Mesothelial cell of epicardium (in vitro differentiated cells): ENCODE measurements at places on chromosomes 13 and 19. TPM values are rescaled to one million over a fixed set of nuclear protein-coding genes. Genes with fewer than 3 reads are reported as not detected.

DNA sequence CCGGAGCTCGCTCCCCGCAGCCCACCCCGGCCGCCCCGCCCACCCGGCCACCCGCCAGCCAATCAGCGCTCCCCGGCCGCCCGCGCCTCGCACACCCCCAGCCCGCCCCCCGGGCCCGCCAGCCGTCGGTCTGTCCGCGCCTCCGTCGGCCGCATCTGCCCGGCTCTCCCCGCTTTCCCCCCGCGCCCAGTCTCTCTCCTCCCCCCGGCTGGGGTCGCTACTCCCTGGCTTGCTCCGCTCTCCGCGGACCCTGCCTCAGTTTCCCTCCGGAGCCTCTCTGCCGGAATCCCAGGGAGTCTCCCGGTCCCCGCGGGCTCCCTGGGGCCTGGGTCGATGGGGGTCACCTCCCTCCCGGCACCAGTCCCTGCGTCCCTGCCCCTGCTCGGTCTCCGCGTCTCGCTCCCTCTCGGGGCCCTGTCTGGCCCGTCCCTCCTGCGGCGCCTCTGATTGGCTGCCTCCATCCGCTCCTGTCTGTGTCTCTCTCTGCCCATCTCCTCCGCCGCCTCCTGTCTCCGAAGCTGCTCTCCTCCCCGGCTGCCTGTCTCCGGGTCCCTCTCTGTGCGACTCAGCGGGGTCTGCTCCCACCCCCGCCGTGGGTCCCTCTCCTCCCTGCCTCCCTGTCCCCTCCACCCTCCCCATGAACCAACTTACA lies 484 bp downstream of the IL11 start:
- H3K4me1 ChIP-seq = peaks cover 32% of the 10 kb centered on the region
- peak overlapping the region; percentile 72 for H3K4me3 ChIP-seq
- H3K27me3 ChIP-seq = peaks cover 39% of the 10 kb centered on the region
- DNase-seq = no peak
- peaks cover 2% of the 10 kb centered on the region for H3K36me3 ChIP-seq

DNA sequence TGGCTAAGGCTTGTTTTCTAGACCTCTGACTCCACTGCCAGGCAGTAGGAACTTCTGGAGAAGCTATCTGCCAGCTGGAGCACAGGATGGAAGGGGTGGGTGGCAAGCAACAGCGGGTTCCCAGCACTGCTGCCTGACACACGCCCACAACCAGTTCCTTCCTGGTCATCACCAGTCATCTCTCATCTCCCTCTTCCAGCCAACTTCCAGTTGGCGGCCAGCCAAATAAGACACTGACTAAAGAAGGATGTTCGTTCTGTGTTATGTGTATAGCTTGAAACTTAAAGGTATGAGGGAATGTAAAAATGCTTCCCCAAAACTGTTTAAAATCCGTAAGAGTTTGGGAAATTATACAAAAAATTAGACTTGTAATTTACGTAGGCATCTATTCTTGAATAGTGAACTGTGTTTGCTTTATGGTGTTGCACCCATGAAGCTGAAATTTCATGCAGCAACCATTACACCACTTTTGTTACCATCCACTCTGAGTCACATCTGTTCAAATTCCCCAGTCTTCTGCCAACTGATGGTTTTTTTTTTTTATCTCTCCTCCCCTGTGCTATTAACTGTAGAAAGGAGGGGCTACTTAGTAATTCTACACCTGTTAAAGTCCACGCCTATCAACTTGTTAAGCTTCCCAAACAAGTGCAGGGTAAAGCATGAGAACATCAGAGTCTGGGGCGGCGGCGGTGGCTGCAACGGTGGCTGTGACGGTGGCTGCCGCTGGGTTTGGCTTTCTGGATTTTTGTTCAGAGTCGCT lies 86.2 kb upstream of the FRY start:
- H3K27ac ChIP-seq = peak overlapping the region; percentile 86
- H3K36me3 ChIP-seq = no peaks in the 10 kb centered on the region
- peak; percentile 23 for DNase-seq
- peaks cover 36% of the 10 kb centered on the region for H3K4me1 ChIP-seq

DNA sequence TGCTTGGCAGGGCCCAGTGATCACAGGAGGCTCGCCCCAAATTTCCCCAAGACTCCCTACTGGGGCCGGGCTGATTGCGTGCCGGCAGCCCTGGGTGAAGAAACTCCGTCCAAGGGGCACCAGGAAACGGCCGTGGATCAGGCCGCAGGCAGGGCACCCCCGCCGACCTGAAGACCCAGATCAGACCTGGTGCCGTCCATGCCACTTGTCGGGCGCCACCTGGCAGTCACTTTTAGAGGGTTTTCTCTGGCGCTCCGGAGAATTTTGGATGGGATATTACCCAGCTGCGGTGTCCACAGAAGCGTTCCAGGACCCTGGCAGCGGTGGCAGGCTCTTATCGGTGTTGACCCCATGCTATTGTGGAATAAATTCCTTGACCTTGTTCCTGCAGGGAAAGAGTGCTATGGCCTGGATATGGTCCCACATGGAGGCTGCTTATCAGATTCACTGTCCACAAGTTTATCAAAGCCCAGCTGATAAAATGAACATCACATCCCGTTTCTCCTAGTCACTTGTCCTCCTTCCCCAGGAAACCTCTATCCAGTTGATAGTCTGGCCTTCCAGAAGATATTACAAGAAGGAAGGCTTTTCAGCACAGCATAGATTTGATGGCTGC lies 38.2 kb downstream of the IGFL2 start:
- H3K4me3 ChIP-seq = no peak overlapping the region
- H3K36me3 ChIP-seq = no peaks in the 10 kb centered on the region
- H3K27ac ChIP-seq = peak overlapping the region; percentile 37

GRCh38 chr19:13189600-13189999 lies 39.4 kb downstream of the IER2 start:
- no peak overlapping the region for H3K27ac ChIP-seq
- H3K4me3 ChIP-seq = no peak overlapping the region
- H3K36me3 ChIP-seq = no peaks in the 10 kb centered on the region
- H3K4me1 ChIP-seq = no peaks in the 10 kb centered on the region

DNA sequence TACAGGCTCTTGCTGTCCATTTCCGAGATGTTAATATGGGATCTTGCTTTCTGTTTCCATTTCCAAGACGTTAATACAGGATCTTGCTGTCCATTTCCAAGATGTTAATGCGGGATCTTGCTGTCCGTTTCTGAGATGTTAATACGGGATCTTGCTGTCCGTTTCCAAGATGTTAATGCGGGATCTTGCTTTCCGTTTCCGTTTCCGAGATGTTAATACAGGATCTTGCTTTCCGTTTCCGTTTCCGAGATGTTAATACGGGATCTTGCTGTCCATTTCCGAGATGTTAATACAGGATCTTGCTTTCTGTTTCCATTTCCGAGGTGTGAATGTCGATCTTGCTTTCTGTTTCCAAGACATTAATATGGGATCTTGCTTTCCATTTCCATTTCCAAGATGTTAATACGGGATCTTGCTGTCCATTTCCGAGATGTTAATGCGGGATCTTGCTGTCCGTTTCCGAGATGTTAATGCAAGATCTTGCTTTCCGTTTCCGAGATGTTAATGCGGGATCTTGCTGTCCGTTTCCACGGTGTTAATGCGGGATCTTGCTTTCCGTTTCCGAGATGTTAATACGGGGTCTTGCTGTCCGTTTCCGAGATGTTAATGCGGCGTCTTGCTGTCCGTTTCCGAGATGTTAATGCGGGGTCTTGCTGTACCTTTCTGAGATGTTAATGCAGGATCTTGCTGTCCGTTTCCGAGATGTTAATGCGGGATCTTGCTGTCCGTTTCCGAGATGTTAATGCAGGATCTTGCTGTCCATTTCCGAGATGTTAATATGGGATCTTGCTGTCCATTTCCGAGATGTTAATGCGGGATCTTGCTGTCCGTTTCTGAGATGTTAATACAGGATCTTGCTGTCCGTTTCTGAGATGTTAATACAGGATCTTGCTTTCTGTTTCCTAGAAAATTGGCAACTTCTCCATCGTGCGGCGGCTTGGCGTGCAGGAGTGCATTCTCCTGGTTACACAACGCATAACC lies 38.3 kb downstream of the PEX11G start:
- H3K27me3 ChIP-seq = no peaks in the 10 kb centered on the region
- peaks cover 75% of the 10 kb centered on the region for H3K36me3 ChIP-seq
- no peak for DNase-seq
- H3K4me3 ChIP-seq = no peak overlapping the region
- no peaks in the 10 kb centered on the region for H3K4me1 ChIP-seq

DNA sequence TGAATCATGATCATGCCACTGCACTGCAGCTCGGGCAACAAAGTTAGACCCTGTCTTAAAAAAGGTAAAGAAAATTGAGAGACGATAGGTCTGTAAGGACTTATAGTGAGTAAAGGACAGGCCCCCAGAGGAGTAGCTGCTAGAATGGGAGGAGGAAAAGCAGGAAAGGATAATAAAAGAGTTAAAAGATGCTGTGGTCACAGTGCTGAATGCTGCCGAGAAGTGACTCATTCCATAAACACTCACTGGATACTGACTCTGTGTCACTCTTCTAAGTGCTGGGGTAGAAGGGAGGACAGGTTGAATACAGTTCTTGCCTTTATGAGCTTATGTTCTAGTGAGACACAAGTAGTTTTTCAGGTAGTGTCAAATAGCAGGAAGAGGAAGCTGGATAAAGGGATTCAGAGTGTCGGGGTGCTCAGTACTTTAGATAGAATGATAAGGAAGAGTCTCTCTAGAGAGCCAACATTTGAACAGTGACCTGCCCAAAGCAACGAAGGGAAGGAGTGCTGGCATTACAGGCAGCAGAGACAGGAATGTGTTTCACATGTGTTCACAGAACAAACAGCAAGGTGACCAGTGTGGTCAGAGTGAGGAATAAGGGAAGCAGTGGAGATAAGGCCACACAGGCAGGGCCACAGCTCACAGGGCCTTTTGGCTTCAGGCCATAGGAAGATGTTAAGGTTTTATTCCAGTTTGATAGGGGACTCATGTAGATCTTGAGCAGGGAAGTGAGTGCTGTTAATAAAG lies 1240.5 kb downstream of the UQCRFS1 start:
- H3K27me3 ChIP-seq = no peaks in the 10 kb centered on the region
- H3K4me1 ChIP-seq = peaks cover 16% of the 10 kb centered on the region
- H3K27ac ChIP-seq = peak overlapping the region; percentile 3
- no peaks in the 10 kb centered on the region for H3K36me3 ChIP-seq

ZNF558 gene
- total RNA-seq = 81.2 to 83.7 TPM (median 81.4 TPM) in 3 replicates

SLC10A2 gene
- not detected in 3 replicates for total RNA-seq

CLEC11A gene
- total RNA-seq = 33.0 to 34.4 TPM (median 33.6 TPM) in 3 replicates

SLC25A41 gene
- 1.2 to 1.8 TPM (median 1.6 TPM) in 3 replicates for total RNA-seq

USHBP1 gene
- total RNA-seq = 0.45 TPM in 1 of 3 replicates, not detected in the others
